ENCODE measurements at places on chromosomes 11 and 22. TPM values are rescaled to one million over a fixed set of nuclear protein-coding genes. Genes with fewer than 3 reads are reported as not detected.

The LINC01488 gene
- total RNA-seq: not detected

The NAA40 gene
- 20.2 TPM for total RNA-seq

The MMP13 gene
- total RNA-seq: 0.35 TPM

The KRTAP5-10 gene
- total RNA-seq: not detected

The CABP4 gene
- total RNA-seq: 1.3 TPM

Data from mammary epithelial cell (primary cell).